ENCODE measurements at places on chromosomes 3 and 15.

GRCh38 chr3:73479325-73479724 lies 145.4 kb downstream of the PDZRN3 start:
- no peak for DNase-seq

DNA sequence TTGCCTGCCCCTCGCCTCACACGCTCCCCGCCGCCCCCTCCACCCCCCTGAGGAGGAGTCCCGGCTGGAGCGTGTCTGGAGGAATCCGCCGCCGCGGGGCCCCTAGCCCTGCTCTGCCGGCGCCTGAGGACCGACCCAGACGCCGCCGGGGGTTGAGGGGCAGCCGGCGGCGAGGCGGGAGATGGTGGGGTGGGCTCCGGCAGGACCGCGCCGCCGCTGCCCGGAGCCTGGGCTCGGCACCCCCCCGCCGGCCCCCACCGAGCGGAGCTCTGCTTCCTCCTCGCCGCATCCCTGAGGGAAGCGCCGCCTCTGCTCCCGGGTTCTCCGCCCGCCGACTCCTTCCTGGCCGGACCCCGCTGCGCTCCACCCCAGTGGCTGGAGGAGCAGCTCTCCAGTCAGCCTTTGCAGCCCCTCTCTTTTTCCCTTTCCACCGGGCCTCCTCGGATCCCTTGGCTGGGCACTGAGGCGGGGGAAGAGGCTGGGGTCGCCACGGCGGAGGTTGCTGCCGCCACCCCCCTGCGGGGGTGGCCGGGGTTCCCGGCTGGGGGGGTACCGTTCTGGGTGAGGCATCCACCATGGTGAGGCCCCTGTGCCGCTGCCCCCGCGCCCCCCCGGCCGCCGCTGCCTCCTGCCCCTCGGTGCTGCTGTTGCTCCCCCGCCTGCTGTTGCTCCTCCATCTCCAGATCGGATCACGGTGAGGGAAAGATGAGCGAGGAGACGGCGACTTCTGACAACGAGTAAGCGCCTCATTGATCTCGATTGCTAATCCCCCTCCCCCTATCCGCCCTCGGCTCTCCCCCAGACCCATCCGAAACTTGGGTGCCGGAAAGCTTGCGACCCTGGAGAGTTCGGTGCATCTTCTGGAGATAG lies at the start of gene SPRED1:
Gene SPRED1, plus strand, starts transcription at position 356 of the 870 bp plus-strand sequence. Its CDS starts 350 bp downstream, at position 706.
- DNase-seq = no peak

DNA sequence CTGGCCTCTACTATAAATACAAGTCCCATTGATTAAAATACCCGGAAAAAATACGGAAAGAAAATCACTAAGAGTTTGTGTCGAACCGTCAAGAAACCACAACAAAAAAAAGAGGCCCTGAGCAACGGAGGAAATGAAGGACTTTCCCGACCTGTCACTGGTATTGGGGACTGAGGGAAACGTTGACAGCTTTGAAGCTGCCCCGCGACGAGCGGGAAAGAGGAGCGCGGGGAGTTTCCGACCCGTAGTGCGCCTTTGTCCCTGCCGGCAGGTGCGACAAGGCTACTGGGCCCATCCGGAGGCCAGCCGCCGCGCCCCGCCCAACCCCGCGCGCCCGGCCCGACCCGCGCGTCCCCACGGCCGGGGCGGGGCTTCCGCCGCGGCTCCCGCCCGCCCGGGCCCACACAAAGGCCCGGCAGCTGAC lies 416 bp downstream of the PBRM1 start:
- DNase-seq = peak; percentile 49

- DNase-seq = peak; percentile 8
These were observed 31.3 kb downstream of the RPN1 start for GRCh38 chr3:128619146-128619890.

- DNase-seq = no peak
These were observed 9.1 kb downstream of the GHRL start for GRCh38 chr3:10283638-10284037.

DNA sequence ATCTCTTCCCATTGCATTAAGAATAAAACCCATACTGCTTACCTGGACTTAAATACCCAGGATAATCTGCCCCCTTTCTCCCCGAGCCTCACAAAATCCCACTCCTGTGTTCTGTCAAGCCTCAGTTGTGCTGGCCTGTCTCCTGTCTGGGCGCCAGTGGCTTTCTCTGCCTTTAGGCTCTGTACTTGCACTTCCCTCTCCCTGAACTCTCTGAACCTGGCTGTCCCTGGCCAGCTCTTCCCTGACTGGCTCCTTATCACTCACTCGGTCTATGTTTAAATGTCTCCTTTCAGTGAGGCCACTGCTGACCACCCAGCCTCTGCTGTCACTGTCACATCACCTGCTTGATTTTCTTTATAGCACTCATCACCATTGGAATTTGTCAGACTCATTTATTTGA lies 382.7 kb upstream of the PPP2R3A start:
- DNase-seq = no peak

- no peak for DNase-seq
These were observed 326.3 kb upstream of the ICE2 start for GRCh38 chr15:60804986-60805949.

DNA sequence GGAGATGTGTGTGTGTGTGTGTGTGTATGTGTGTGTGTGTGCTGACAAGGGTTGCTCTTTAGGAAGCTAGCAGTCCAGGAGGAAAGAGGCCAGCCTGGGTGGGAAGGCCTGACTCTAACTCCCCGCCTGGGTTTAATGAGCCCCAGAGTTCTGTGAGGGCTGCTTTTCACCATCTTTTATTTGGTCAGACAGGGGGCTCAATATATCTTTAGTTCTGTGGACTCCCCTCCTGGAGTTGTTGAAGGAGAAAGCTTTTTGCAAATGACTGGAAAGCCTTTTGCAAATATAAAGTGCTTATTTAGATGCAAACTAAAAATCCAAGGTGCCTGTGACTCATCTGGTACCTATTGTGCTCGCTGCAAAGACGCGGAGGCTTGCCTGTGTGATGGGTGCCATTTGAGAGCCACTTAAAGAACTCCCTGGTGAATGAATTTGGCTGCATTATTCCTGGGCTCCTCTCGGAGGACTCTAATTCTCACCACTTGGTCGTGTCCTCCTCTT lies 24.5 kb downstream of the DRD3 start:
- DNase-seq = no peak

GRCh38 chr3:179391906-179392305 lies 44.4 kb downstream of the MFN1 start:
- no peak for DNase-seq

DNA sequence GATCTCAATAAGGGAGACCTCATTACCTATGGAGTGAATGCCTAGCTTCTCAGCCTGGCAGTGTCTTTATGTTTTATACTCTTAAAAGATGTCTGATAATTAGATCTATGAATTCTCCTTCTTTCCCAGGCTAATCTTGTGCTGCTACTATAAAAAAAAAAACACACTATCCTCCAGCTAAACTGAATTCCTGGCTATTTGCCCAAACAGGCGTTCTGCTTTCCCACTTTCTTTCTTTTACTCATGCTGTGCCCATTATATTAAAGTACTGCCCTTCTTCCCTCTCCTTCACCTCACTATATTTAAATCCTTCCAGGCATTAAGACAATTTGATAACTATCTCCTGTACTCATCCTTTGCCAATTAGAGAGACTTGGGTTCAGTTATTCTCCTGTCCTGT lies 1134.9 kb downstream of the ROBO2 start:
- no peak for DNase-seq

DNA sequence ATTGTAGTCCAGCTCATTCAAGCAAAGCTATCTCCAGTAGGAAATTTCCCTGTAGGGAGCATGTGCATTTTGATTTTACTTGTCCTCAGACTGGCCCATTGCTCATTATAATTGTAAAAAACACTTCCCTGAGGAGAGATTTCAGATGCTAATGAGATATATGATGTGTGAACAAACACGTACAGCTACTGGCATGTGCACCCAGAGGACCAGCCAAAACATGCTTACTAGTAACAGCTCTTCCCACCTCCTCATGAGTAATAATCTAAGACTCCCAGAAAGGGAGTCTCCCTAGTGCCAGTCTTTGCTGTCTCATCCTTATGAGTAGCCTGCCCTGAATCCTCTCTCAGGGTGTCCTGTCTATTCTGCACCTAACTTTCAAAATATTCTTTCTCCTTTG lies 43.4 kb downstream of the FBXO22 start:
- no peak for DNase-seq

DNA sequence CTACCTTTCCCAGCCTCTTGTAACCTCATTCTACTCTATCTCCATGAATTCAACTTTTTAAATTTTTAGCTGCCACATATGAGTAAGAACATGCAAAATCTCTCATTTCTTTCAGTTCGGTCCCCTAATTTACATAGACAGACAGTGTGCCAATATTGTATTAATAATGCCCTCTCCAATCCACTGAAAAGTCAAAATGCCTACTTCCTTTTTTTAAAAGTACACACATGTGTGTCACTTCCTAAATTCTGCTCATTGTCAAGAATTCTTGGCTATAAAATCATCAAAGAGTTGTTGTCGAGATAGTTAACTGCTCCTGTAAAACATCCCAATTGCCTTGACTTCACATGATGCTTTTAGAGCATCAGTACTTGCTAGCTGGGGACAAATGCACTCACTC lies 84.2 kb upstream of the IL12A start:
- no peak for DNase-seq

- DNase-seq = no peak
These were observed 478.6 kb downstream of the MAGI1 start for GRCh38 chr3:65560133-65560532.

- DNase-seq = no peak
These were observed 106.8 kb upstream of the GPR149 start for GRCh38 chr3:154536751-154537150.

GRCh38 chr3:4580346-4581123 lies 87.4 kb downstream of the ITPR1 start:
- DNase-seq = no peak

DNA sequence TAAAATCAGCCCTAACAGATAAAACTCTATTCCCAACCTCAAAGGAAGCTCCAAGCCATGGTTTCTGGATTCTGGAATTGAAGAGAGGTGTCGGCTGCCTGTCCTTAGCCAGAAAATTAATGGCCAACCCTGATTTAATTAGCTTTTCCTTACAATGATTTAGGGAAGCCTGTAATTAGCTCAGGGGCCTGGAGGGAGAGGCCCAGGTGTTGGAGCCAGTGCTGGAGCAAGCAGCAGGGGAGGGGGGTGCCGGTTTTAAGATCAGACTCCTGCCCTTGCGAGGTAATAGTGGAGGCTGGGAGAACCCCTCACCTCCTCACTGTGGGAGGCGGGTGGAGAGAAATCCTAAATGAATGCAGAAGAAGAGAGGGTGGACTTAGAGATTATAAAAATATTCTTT lies 14.7 kb upstream of the ATP2B2 start:
- DNase-seq = no peak

- DNase-seq = no peak
These were observed 62.6 kb downstream of the PLXNA1 start for GRCh38 chr3:127045435-127046045.

DNA sequence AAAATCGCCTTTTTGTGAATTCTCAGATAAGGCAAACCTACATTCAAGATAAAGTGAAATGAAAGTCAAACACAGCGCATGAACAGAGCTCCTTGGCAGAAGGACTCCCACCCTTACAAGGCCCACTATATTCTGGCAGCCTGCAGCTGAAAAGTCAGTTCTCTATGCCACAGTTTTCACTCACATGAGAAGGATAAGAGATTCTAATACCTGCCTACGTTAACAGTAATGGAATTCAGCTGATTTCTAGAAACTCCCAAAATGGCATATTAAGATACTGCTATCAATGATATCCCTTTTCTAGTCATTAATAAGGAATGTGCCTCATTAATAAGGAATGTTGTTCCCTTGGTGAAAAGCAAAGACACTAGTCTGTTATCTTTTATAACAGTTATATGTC lies 27.0 kb downstream of the SLC30A4 start:
- DNase-seq = no peak

DNA sequence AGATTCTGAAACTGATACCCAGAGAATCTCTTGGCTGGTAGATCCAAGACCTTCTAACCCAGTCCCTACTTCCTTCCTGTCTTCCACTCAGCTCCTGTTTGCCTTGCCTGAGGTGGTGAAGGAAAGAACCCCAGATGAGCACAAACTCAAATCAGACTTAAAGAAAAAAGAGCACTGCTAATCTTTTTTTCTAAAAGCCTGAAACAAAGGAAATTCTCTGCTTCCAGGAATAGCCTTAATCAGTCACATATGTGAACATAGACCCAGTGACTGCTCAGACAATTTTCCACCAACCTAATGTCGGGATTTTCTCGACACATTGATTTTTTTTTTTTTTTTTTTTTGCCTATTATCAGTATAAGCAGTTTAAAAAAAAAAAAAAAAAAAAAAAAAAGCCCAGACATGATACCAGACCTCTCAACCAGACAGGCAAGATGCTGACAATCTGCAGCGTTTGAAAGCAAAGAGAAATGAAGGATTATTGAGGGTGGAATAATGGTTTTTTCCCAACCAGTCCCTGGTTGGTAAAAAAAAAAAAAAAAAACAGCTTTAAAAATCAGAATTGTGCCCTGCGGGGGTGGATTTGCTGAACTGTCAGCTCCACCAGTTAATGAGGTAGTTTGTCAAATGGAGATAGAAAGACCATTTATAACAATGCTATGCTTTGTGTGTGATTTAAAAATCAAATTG lies 256.8 kb upstream of the RARB start:
- no peak for DNase-seq

DNA sequence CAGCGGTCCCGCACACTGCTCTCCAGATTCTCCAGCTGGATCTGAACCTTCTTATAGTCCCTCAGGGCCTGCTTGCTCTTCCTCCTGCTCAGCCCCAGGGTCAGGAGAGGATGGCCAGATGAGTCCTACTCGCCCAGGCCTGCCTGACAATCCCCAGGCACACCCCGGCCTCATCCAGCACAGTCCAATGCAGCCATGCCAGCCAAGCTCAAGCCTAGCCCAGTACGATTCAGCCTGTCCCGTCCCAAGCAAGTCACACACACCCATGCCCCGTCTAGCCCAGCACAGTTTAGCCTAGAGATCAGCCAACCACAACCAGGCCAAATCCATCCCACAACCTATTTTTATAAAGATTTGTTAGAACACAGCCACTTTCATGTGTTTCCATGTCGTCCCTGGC lies 16.8 kb downstream of the PLXNB1 start:
- DNase-seq = no peak

GRCh38 chr15:73891328-73892315 lies 18.3 kb downstream of the TBC1D21 start:
- no peak for DNase-seq

DNA sequence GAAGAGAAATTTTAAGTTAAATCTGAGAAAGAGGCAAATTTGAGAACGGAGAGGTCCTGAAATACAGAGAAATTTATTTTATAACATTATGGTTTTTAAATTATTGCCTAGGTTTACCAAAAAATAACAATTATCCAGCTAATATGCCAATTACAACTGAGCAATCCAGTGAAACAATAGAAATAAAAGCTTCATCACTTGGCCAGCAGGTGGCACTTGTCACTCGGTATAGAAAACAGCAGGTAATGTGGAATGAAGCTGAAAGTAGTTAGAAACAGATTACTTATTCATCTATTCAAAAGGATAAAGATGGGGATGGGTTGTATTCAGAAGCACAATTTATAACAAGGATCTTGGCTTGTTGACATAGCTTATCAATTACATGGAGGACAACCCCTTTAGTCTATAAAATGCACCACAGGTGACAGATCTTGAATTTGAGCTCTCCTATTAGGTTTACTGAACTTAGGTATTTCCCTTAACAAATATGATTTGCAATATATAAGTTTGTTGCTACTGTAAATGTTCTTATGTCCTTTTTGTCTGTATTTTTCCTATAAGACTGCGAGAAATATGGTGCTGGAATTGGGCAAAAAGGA lies 70.1 kb upstream of the GUCA1C start:
- no peak for DNase-seq

- no peak for DNase-seq
These were observed 141.4 kb downstream of the TP63 start for GRCh38 chr3:189772584-189772983.

- DNase-seq = no peak
These were observed 6.3 kb downstream of the TIGIT start for GRCh38 chr3:114299941-114300624.

- DNase-seq = no peak
These were observed 192.4 kb downstream of the CADPS start for GRCh38 chr3:62682826-62683225.
